Activated CD4-positive, alpha-beta T cell treated with anti-CD3 and anti-CD28 coated beads, Interleukin-2, Interleukin-4, amounts not matched to agents 100 ng/mL and 50 ng/mL, durations not matched to agents 16 hours and 8 hours (primary cell): ENCODE measurements at places on chromosomes 1 and 21.

DNA sequence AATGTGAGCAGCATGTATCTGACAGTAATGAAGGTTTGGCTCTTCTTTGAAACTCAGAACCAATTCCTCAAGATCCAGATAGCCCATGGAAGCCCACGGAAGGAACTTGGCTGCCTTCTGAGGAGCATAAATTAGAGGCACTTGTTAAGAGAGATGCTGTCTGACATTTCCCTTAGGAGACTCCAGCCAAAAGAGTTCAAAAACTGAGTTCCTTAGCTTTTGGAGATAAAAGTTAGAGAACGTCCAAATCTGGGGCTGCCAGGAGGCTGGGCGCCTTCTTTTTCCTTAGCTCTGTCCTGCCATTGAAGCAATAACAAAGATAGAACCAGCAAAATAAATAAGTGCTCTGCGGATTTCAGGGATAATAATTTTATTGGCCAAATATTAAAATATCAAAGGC, 439.6 kb upstream of the USP24 start:
- no peak for DNase-seq

- no peak for DNase-seq
These were observed 33.9 kb upstream of the PDC start for GRCh38 chr1:186494832-186495271.

DNA sequence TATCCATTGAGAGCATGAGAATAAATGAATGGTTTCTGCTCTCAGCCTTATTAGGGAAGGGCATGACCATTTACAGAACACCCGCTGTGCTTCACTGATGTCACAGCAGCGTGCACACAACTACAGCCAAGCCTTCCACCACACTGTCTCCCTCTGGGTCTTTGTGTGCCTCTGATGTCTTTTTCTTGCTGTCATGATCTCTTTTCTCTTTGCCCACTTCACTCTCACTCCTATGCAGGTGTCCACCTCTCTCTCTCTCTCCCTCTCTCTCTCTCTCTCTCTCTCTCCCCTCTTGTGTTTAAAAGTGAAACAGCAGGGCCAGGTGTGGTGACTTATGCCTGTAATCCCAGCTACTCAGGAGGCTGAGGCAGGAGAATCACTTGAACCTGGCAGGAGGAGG, 232.5 kb upstream of the JUN start:
- DNase-seq: no peak

GRCh38 chr1:106681939-106682522, 374.4 kb upstream of the PRMT6 start:
- DNase-seq: no peak

- DNase-seq: no peak
These were observed 1.4 kb downstream of the ACADM start for GRCh38 chr1:75725861-75726361.

DNA sequence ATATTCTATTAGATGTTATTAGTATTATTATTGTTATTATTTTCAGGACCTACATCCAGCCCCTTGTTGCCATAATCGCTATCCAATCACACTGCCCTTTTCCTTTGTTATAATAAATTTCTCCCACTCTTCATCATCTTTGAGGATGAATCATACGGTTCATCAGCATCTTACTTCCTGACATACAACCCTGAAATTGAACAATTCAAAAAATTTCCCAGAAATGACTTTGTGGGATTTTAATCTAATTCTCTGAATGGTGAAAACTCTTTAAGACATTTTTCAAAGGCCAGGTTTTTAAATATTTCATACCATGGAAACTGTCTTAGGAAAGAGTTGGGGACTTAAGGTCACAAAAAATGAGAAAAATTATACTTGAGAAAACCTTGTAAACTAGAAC, 353.5 kb downstream of the ST6GALNAC3 start:
- no peak for DNase-seq

DNA sequence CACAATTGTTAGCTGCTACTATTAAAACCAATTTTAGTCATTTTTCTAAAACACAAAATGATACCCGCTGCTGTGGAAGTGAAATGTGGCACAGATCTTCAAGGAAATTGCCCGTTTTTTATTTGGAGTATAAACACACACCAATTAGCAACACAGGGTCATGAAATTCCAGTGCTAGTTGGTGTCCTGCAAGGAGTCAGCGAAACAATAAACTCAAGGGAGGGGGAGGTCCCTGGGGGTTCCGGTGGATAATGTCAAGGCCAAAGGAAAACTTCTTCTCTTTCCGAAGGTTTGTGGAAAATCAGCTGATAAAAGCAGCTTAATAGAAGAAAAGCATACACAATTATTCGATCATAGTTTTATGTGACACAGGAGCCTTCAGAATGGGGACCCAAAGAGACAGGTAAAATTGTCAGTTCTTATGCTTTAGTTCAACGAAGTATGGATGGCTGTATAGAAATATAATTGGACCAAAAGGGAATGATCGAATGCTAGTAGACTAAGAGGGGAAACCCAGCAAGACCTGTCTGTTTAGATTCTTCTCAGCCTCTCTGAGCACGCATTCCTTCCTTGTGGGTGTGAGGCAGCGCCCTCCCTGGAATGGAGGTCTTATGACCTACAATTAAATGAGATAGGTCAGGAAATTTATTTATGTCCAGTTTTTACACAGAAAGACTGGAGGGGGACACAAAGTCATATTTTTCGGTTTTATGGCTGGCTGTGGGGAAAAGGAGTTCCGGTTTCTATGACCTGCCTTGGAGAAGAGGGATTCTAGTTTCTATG, 65.9 kb downstream of the KCNK1 start:
- no peak for DNase-seq

GRCh38 chr1:112672842-112673241, 1.6 kb upstream of the MOV10 start:
- no peak for DNase-seq

DNA sequence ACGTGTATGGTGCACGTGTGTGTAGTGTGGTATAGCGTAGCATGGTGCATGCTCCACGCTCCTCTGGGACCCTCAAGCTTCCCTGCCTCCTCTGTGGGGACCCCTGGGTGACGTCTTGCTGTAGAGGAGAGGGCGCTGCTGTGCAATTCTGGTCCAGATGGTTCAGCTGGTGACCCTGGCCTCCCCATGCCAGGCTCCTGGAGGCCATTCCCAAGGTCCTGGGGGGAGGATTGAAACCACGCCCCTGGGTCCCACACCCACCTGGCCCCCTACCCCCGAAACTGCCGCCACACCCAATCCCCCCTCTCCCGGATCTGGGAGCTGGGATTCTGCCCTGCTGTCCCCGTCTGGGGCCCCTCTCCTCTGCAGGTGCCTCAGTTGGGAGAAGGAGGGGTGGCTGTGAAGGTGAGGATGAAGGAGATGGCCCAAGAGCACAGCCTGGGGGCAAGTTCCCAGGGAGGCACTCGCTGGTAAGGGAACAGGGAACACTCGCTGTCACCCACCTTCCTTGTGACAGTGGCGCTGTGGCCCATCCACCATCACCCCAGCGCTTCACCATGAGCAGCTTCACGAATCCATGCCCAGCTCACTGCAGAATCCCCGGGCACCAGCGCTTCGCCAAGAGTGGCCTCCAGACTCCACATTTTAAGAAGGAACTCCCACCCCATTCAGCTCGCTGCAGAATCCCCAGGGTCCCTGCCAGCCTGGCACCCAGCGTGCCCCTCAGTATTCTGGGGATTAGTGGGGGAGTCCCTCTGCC, 38.0 kb downstream of the WDR4 start:
- no peak for DNase-seq

GRCh38 chr1:99550198-99550597, 95.7 kb upstream of the PALMD start:
- DNase-seq: no peak

- DNase-seq: no peak
These were observed 13.6 kb downstream of the GPR137B start for GRCh38 chr1:236155841-236156503.

GRCh38 chr1:98030976-98031375, 110.1 kb upstream of the DPYD start:
- no peak for DNase-seq

- DNase-seq: no peak
These were observed 75.8 kb upstream of the GNG4 start for GRCh38 chr1:235725434-235725833.

- DNase-seq: no peak
These were observed 54.8 kb downstream of the NR5A2 start for GRCh38 chr1:200082329-200082728.

- no peak for DNase-seq
These were observed 55.8 kb downstream of the H3-3A start for GRCh38 chr1:226118357-226118756.

- DNase-seq: no peak
These were observed 290.8 kb upstream of the ESRRG start for GRCh38 chr1:217014066-217014465.

DNA sequence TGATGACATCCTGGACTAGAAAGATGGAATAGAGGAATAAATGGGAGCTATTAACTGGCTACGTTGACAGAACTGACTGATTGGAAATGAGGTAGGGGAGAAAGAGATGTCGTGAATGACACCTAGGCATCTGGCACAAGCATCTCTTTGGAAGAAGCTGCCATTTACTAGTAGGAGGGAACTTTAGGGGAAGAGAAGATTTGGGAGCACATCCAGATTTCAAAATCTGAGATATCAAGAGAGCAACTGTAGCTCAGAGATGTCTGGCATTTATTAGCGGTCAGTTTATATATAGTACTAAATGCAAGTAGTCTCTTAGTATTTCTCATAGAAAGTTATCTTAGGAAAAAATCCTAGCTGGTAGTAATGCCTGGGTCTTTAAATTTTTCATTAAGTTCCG, 131.9 kb upstream of the C1orf105 start:
- DNase-seq: no peak

GRCh38 chr1:65059930-65060538, 88.0 kb upstream of the AK4 start:
- DNase-seq: no peak

DNA sequence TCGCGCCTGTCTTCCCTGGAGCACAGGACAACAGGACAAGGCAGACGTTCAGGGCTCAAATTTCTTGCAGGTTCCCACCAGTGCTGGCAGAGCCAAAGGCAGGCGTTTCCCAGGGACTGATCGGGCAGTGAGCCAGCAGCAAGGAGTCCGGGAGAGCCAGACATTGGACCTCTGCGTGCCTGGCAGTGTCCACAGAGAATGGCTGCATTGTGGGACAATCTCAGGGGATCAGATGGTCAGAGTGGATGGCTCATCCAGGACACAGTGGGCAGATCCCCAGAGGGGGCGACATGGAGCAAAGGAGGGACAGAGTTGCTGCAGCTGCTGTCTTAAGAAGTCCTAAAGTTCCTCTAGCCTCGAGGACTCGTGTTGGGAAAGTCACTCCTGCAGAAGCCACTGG, 4.6 kb downstream of the TMEM63A start:
- no peak for DNase-seq

DNA sequence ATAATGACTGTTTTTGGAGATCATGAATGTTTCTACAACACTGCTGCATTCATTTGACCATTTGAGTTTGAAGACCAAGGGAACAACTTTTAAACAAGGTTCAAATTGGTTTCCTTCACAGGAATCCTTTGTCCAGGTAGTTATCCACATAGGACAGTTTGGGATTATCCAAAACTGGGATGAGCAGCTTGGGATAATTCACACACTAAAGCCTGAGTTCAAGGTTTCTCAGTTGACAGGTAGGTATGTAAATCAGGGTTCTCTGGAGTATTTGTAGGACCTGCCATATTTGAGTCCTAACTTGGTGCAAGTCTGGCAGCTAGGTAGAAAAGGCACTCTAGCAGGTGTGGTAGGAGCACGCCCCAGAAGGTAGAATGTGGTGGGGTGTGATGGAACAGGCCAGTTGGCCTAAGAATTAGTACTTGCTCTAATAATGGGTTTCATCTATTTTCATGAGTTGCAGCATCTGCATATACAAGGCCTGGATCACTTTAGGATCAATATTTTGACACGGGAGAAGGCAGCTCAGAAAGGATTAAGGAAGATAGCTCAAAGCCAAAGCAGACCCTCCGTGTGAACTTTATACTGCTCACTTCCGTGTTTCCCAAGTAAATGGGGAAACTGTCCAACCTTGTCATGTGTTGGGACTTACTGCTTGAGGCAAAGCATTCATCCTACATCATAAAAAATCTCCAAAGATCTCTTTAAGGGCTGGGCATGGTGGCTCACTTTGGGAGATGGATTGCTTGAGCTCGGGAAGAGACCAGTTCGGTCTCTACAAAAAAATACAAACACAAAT, 14.1 kb upstream of the RAB42 start:
- DNase-seq: peak; percentile 58

GRCh38 chr21:36718951-36719501, 20.1 kb downstream of the SIM2 start:
- no peak for DNase-seq

DNA sequence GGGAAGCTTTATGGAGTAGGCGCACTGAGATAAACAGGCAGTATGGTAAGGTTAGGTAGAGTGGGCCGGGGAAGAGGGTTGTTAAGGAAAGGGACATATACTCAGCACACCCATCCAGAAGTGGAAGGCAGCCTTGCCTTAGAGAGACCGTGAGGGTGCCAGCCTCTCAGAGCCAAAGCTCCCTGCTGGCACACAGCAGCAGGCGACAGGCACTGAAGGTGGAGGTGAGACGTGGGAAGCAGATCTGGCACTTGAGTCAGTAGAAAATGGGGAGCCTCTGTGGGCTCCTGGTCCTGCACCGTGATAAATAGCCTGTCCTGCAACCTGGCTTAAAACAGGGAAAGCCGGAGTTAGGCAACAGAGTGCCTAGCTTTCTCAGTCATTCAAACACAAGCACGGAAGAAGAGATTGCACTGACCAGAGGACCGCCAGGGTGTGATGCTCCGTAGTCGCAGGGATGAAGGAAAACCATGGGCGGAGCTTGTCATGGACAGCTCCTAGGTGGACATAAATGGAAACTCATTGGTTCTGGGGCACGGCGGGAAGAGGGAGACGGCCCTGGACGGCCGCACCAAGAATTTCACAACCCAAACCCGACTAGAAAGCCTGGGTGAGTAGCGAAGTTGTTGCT, 15.5 kb downstream of the KCNK1 start:
- DNase-seq: no peak

DNA sequence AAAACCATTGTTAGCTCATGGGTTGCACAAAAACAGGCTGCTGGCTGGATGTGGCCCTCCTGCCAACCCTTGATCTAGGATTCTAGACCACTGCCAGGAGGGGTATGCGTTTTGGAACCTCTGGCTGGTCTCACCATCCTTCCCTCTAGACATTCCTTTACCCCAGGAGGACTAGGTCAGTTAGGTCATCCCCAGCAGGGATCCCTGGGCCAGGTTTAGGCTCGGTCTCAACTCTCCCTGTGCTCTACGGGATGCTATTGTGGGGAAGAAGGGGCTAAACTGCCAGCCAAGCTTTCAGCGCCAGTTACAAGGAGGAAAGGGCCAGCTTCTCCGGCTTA, 22.7 kb downstream of the SLC2A1 start:
- no peak for DNase-seq

DNA sequence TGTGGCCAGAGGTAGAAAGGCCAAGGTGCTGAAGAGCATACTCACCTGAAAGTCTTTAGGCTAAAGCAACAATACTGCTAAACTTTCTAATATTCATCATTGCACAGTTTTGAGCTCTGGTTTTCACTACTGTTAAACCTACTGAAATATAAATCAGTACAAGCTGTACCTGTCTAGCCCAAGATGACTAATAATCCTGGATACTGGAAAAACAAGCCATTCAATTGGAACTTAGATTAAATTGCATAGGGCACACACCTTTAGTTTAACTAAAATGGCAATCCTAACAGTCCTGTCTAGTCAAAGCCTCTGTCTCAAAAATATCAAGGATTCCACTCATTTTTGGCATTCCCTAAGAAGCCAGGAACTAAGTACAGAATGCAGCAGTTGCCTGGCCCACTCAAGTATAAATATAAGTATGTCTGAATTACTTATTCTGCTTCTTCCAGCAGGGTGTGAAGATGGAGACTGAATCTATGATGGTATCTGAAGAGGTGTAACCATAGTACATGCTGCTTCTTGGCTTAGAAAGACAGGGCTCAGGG, 3.1 kb downstream of the CHML start:
- DNase-seq: no peak
